Stimulated activated CD8-positive, alpha-beta memory T cell treated with anti-CD3 and anti-CD28 coated beads, Interleukin-4, amount 100 ng/mL, for 1 hour (primary cell): ENCODE measurements at places on chromosomes 2 and 18.
A peak's percentile ranks its signal among the peaks of the same experiment; 100 is the strongest.

DNA sequence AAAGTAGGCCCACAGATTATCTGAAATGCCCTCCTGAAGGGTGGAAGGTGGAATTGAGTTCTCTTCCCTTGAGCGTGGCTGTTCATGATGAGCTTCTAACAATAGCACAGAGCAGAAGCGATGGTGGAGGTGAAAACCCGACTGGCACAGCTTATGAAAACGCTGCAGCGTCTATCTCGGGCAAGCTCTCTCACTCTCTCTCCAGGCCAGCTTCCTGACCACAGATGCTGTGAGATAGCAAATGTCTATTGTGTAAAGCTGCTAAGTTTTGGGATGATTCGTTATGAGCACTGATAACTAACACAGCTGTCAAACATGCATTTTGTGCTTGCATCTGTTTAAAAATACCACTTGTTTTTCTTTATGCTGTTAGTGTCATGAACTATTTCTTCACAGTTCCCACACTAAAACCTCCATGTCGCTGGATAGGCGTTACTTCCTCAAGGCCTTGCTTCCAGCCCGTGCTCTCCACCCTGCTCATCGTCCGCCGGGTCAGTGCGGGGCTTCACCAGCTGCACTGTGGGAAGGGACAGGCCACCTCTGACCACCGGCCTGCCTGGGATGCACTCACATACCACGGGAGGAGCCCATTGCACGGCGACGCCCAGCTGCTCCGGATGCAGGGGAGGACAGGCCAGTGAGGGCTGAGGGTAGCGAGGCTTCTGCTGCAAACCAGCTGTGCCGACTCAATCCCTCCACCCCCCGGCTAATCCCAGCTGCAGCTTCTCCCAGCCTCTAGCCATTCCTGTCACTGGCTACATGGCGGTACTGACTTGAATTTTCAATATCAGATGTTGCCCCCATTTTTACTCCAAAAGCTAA is 60.0 kb upstream of the OTOS start:
- DNase-seq = no peak

- no peak for DNase-seq
These were observed 36.2 kb downstream of the SPTBN1 start for GRCh38 chr2:54492335-54492734.

- no peak for DNase-seq
These were observed 61.2 kb downstream of the DIS3L2 start for GRCh38 chr2:232022718-232023117.

- DNase-seq = no peak
These were observed 131.1 kb downstream of the CCDC102B start for GRCh38 chr18:68928762-68929675.

GRCh38 chr18:2337552-2338141 is 233.7 kb downstream of the METTL4 start:
- peak; percentile 11 for DNase-seq

GRCh38 chr2:128536925-128537620 is 218.4 kb upstream of the HS6ST1 start:
- DNase-seq = no peak

DNA sequence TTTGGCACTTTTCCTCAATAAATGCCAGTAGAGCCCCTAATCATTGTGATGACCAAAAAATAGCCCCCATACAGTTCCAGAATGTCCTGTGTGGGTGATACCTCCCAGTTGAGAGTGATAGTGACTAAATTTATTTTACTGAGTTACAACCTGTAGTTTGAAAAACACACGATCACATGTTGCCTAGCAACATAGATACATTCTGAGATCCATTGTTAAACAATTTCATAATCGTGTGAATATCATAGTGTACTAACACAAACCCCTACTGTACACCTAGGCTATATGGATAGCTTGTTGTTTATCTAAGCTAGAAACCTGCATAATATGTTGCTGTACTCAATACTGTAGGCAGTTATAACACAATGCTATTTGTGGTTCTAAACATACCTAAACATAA is 30.6 kb downstream of the KCMF1 start:
- no peak for DNase-seq

GRCh38 chr2:168345601-168346000 is 98.2 kb upstream of the STK39 start:
- no peak for DNase-seq

GRCh38 chr2:186670831-186671230 is 23.0 kb upstream of the FAM171B start:
- DNase-seq = no peak

GRCh38 chr2:23480957-23481797 is 96.2 kb downstream of the KLHL29 start:
- no peak for DNase-seq

DNA sequence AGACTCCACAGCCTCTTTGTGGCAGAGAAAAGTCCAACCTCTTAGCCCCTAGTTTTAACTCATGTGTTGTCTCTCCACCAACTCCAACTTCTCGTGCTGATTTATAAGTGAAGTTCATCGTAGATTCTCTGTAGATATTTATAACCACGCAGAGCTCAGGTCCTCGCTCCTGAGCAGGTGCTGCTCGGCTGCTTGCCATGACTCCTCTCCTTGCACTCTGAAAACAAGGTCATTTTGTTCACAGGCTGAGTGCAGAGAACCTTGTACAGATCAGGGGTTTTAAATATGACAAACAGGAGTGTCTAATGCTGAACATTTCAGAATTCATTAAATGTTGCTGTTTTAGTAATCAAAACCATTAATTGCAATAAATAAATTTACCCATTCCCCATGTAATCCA is 330.8 kb upstream of the GYPC start:
- DNase-seq = no peak

DNA sequence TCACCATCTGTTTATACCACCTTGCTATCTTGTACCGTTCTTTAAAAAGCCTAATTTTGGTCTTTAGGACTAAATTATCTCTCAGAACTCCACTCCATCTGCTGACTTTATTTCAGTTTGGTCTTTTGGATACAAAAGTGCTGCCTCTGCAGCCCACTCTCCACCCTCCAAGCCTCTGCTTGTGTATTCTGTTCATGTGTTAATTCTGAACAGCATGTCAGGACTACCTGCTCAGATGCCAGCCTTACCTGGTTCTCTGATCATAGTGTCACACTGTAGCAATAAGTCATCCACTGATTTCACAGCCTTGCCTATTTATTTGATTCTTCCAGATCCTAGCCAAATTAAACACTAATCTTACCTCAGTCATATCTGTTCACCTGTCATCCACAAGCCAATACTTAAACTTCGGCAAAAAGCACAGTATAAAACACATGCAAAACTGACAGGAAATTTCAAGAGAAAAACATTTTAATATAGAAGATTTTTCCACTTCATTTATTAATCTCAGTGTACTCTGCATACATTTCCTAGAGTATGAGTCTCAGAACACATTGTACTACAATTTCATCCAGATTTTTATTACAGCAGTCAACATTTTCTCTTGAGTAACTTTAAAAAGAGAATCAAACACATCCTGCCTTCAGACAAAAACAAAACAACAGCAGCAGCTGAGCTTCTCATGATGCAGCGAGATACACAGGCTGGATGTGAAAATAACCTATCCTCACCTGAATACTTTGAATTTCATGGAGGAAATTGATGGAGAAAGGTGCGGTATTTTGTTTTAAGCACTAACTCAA is 64.9 kb downstream of the PPP1R1C start:
- DNase-seq = no peak

DNA sequence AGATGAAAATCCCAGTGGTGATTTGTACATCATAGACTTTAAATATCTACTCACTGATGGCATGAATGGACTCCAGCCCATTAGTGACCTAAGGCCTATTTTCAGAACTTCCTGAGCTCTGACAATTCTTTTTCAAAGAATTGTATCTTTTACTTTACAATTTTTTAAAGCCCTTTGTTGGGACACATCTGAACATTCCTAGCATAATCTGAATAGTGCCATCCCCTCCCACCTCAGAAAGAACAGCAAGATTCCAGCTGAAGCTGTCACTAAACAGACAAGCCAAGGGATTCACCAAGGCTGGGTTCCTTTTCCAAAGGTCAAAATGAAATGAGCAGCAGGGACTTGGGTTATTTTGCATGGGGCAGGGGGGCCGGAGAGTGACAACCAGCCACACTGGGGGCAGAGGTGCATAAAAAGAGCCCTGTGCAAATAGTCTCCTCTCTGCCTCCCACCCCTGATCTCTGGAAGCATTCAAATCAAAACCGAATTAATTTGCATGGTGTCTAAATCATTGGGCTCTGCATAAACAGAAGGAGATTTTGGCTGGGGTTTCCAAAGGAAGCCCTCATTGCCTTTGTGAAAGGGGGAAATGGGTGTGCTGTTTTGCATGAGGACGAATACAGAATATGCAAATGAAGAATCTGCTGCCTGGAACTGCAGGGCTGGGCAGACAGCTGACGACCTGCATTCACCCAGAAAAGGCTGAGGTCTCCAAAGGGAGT is 17.2 kb downstream of the EPHA4 start:
- DNase-seq = no peak

GRCh38 chr2:28810384-28811285 is at the start of gene SPDYA:
Gene SPDYA, plus strand, starts transcription at chr2:28810834. Its CDS starts 5,181 bp downstream, at chr2:28816015.
- peak; percentile 51 for DNase-seq

GRCh38 chr2:71348302-71348701 is 16.7 kb downstream of the ZNF638 start:
- DNase-seq = no peak

DNA sequence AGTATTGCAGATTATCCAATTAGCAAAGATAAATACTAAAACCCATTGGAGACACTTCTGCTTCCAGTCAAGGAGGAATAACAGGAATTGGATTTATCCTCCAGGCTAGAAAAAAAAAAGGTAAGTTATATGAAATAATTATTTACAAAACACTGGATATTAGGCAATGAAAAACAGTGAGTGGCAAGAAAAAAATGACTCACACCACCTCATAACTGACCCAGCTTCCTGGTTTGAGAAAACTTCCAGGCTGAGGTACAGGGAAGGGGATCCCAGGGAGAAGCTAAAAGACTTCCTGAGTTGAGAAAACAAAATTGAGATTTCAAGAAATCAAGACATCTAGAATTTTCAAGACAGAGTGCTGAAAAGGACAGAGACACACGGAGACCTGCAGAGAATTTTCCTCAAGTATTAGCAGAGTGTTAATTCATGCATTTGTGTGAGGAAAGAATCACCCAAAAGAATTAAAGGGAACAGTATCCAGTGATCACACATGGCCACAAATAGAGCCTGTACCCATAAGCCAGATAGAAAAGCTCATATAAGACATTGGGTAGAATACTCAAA is 17.4 kb downstream of the SRD5A2 start:
- no peak for DNase-seq

- no peak for DNase-seq
These were observed 42.5 kb downstream of the POU3F3 start for GRCh38 chr2:104896446-104896845.

DNA sequence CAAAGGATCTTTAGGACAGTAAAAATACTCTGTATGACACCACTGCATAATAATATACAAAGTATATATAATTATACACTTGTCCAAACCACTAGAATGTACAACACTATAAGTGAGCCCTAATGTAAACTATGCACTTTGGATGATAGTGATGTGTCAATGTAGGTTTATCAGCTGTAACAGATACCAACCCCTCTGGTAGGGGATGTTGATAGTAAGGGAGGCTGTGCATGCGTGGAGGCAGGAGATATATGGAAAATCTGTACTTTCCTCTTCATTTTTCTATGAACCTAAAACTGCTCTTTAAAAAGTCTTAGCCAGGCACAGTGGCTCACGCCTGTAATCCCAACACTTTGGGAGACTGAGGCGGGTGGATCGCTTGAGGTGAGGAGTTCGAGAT is 37.5 kb upstream of the SP3 start:
- no peak for DNase-seq

DNA sequence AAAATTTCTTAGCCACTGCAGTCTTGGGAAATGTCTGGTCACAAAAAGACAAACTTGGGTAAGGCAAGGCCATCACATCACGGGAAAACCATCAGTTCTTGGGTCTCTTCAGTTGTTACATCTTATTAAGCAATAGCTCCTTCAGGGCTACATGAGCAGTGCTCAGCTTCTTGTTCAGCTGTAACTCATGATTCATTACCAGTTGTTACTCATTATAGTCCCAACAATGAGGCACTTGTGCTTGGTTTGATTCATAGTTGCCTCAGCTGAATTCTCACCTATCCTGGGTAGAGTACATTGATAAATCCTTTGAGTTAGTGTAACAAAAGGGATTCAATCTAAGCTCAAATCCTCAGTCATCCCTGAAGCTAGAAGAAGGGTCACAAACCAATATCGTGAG is 102.4 kb upstream of the DCC start:
- DNase-seq = no peak

DNA sequence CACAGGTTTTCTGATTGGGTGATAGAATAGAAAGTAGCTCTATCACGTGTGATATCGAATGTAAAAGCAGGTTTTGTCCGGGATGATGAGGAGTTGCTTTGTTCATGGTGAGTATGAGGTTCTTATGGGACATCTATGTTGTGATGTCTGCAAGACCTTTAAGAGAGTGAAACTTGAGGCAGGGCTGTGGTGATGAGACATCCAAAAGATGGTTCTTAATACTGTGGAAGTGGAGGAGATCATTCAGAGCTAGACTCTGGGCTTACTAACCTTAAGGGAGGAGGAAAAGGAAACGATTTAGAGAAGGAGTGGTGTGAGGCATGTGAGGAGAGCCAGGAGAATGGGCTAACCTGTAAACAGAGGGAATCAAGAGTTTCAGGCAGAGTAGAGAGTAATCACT is 92.0 kb downstream of the WDR7 start:
- DNase-seq = no peak

GRCh38 chr2:150449856-150450255 is 37.6 kb downstream of the RND3 start:
- no peak for DNase-seq

GRCh38 chr2:12314127-12314760 is 402.5 kb upstream of the TRIB2 start:
- DNase-seq = no peak

- DNase-seq = no peak
These were observed 30.7 kb upstream of the HDAC4 start for GRCh38 chr2:239431536-239431935.

- DNase-seq = no peak
These were observed 19.0 kb downstream of the UBE2E3 start for GRCh38 chr2:180999274-180999964.
